Chondrocyte (in vitro differentiated cells): ENCODE measurements at places on chromosomes 7 and 10. TPM values are rescaled to one million over a fixed set of nuclear protein-coding genes. Genes with fewer than 3 reads are reported as not detected.

ACTR3C gene
- total RNA-seq = 0.25 to 0.85 TPM in 2 of 3 replicates, not detected in the other

PALD1 gene
- 2.4 to 4.1 TPM (median 4.0 TPM) in 3 replicates for total RNA-seq

SCART1 gene
- 2.2 to 6.6 TPM (median 2.4 TPM) in 3 replicates for total RNA-seq

C10orf62 gene
- total RNA-seq = not detected in 3 replicates

DNA sequence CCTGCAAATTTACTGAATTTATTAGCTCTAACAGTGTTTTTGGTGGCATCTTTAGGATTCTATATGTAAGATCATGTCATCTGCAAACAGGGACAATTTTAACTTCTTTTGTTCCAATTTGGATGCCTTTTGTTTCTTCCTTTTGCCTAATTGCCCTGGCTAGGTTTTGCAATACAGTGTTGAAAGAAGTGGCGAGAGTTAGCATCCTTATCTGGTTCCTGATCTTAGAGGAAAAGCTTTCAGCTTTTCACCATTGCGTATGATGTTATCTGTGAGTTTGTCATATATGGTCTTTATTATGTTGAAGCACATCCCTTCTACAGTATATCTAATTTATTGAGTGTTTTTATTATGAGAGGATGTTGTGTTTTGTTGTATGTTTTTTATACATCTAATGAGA, 301.4 kb downstream of the PTPRN2 start:
- DNase-seq = no peak
- no peaks in the 10 kb centered on the region for H3K4me1 ChIP-seq
- H3K27me3 ChIP-seq = no peaks in the 10 kb centered on the region

DNA sequence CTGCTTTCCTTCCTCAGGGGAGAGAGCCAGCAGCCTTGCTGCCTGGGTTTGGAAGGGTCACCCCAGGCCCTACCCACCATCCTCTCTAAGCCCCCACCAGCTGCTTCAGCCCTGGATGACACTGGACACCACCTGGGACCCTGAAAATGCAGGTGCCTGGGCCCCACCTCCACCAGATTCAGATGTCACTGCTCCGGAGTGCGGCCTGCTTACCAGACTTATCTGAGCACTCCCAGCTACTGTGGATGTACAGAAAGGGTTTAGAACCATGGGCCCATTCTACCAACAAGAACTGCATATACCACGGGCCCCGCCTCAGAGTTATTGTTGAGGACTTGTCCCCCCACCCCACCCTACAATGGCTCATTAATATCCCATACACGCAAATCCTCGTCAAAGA, 172.3 kb downstream of the PTPRN2 start:
- no peak overlapping the region for H3K27ac ChIP-seq
- peaks cover 3% of the 10 kb centered on the region for H3K27me3 ChIP-seq
- no peak overlapping the region for H3K4me3 ChIP-seq

DNA sequence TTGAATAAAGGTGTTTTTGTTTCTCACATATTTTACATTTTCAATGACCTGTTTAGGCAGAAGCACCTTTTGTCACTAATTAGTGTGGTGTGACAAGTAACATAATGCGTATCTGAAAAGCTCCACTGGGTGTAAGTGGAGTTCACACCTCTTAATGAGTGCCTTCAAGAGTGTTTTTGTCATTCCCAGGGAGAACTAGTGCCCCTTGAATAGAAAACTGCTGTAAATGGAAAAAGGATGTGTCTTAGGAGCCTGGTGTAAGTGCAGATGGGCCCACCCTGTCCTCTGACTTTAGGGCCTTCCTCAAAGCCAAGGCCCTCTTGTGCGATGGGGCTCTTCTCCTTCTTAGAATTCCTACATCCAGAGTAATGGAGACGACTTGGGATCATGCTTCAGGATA, 170.0 kb downstream of the MGMT start:
- no peak overlapping the region for H3K4me3 ChIP-seq
- no peak overlapping the region for H3K27ac ChIP-seq
- no peaks in the 10 kb centered on the region for H3K4me1 ChIP-seq

- no peak overlapping the region for H3K27ac ChIP-seq
- no peak for DNase-seq
- H3K36me3 ChIP-seq = no peaks in the 10 kb centered on the region
- H3K4me3 ChIP-seq = peak overlapping the region; percentile 60
Observed at GRCh38 chr7:67625257-67625737, 628.7 kb downstream of the TYW1 start.
